ENCODE measurements at places on chromosomes 13 and 19.

DNA sequence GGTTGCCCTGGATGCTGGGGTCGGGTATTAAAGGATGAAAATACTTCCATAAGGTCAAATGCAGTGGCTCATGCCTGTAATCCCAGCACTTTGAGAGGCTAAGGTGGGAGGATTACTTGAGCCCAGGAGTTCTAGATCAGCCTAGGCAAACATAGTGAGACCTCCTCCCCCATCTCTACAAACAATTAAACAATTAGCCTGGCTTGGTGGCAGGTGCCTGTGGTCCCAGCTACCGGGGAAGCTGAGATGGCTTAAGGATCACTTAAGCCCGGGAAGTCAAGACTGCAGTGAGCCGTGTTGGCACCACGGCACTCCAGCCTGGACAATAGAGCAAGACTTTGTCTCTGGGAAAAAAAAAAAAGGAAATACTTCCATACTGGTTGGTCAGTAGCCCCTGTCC lies 1.5 kb downstream of the KLK11 start:
- DNase-seq = no peak

- no peak for DNase-seq
Observed at GRCh38 chr19:27822336-27822735, 1390.6 kb downstream of the UQCRFS1 start.

GRCh38 chr13:73602295-73602694 lies 531.9 kb downstream of the KLF12 start:
- DNase-seq = no peak

DNA sequence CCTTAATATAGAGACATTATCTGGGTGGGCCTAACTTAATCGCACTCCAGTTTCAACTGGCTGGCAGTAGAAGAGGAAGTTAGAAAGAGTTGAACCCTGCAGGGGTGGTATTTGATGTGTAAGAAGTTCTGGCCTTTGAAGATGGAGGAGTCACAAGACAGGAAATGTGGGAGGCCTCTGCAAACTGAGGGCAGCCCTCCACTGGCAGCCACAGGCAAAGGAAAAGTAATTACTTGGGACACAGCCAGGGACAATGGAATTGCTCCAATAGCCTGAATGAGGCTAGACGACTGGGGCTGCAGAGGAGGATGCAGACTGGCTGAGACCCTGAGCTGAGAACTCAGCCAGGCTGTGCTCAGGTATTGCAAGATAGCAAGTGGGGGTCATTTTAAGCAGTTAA lies 703.3 kb upstream of the ARGLU1 start:
- DNase-seq = peak; percentile 1

- no peak for DNase-seq
Observed at GRCh38 chr13:34290661-34291060, 472.7 kb downstream of the RFC3 start.

DNA sequence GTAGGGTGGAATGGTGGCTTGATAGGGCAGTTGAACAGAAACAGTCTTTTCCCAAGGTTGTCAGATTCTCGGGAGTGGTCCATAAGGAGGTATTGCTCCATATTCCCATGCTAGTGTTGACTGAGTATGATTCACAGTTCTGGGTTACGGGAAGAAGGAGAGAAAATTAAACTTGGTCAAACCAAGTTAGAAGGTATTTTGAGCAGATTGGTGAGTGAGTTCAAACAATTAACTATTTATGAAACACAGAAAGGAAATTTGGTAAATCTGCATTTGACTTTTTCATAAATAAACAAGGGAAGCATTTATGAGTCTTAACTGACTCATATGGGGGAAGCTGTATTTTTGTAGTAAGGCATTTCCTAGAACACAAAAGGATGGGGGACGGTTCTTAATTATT lies 2419.4 kb downstream of the PCDH9 start:
- no peak for DNase-seq

DNA sequence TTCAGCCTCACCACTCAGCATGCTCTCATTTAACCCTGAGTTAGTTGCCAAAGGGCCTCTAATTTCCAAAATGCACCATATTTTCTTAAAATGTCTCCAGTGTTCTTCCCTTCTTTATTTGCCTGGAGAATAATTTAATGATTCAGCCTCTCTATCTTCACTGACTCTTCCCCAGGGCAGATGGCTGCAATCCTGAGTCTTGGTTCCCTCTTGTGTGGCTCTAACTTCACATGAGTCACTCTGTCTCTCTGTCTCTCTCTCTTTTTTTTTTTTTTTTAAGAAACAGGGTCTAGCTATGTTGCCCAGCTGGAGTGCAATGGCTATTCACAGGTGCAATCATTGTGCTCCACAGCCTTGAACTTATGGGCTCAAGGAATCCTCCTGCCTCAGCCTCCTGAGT lies 251.4 kb downstream of the VWA8 start:
- no peak for DNase-seq

GRCh38 chr13:43872181-43872580 lies 7.4 kb downstream of the CCDC122 start:
- no peak for DNase-seq

- DNase-seq = no peak
Observed at GRCh38 chr19:11510444-11510843, 4.8 kb upstream of the ZNF653 start.

DNA sequence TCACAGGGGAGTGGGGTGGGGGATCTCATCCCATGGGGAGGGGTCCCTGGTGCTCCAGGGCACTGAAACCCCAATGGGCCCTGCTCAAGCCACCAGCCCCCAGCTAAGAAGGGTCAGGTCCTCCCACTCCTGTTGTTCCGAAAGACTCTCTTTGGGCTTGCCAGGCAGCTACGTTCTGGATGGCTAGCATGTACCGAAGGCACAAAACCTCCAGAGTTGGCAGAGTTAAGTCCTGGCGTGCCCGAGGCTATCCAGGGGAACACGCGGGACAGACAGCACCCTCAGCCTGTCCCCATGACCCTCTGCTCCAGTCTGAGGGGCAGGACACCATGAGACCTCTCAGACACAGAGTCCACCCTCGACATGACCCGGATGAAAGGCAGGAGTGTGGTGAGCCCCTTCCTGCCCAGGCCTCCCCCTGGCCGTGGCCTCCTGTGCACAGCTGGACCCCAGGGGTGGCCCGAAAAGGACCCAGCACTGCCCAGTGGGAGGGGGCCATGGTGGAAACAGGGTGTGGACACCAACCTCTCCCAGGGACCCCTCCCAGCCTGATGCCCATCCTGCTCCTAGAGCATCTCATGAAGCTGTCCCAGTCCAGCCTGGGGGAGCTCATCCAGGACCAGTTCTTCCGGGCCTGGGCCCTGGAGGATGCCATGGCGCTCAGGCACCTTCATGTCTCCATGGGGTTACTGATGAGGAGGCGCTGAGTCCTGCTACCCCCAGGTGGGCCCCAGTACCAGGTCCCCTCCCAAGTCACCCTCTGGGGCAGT lies 53.0 kb upstream of the TPM4 start:
- DNase-seq = no peak

GRCh38 chr13:85441364-85441763 lies 357.9 kb downstream of the SLITRK6 start:
- no peak for DNase-seq
